ENCODE measurements at places on chromosomes 11 and 22.

GRCh38 chr22:49798486-49799151 lies 29.1 kb downstream of the BRD1 start:
- DNase-seq: no peak

DNA sequence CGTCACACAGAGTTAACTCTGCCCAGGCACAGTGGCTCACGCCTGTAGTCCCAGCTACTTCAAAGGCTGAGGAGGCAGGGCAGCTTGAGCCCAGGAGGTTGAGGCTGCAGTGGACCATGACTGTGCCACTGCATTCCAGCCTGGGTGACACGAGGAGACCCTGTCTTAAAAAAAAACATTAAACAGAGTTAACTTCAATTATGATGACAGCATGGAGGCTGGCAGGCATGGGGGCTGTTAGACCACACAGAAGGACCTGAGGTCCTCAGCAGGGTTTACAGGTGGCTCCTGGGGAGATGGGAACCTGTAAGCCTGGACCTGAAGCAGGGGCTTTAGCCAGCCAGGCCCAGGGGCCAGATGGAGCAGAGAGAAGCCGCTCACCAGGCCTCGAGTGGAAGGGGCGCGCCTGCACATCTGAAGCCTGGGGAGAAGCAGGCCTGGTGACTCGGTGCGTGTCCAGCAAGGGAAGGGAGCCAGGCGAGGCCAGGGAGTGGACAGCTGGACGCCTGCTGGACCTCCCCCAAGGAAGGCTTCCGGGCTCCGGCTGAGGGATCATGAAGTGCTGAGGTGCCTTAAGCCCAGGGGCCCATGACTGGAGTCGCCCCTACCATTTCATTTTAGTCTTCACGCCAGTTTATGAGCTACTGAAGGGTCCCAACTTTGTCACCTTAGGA lies 25.3 kb downstream of the RPUSD4 start:
- no peak for DNase-seq

DNA sequence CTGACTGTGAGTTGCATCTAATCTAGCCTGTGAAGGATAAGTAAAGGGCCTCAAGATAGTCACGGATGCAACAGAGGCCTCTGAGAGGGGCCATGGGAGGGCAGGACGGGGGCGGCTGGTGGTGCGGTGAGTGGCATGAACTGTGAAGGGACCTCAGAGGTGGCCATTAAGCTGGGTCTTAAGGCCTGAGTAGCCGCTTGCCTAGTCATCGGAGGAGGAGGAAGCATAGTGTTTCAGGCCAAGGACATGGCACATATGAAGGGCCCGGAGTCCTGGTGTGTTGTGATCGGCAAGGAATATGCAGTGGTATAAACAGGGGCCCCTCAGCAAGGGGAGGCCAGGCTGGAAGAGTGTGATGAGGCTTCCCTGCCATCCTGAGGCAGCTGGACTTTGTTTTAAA lies 51.8 kb downstream of the TRIOBP start:
- no peak for DNase-seq

DNA sequence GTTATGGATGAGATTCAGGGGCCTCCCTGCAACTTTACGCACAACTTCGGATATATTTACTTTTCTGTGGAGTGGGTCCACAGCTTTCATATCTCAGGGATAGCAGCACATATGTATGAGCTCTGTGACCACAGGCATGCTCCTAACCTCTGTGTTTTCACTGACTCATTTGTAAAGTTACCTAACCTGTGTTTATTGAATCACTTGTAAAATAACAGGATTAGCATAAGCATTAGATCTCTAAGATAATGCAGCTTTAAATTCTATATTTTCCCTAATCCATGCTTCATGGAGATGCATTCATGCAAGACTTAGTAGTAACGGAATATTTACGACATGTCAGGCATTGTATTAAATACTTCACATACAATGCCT lies 47.9 kb upstream of the DDI1 start:
- no peak for DNase-seq

DNA sequence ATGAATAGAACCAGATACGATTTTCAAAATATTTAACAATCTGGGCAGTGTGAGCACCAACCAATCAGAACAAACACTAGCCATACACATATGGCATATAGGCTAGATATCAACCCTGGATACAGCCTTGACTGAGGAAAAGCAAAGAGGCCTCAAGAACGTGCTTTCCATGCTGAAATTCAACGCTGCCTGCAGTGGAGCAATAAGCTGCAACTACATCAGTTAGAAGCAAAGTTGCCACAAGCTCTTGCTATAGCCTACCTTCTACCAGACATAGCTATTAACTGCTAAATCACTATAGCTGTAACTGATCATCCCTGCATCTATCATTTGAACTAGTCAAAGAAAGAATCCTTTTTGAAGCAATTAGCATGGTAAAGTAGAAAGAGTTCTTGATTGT lies 42.5 kb downstream of the DENND5A start:
- no peak for DNase-seq

GRCh38 chr11:120510406-120511115 lies 987 bp upstream of the GRIK4 start:
- no peak for DNase-seq

- DNase-seq: no peak
Measured at GRCh38 chr11:68402355-68403031, 58.1 kb upstream of the PPP6R3 start.

- DNase-seq: no peak
Measured at GRCh38 chr22:19066531-19067271, 55.5 kb downstream of the DGCR2 start.

GRCh38 chr22:20406686-20407408 lies 12.9 kb downstream of the ZNF74 start:
- no peak for DNase-seq

DNA sequence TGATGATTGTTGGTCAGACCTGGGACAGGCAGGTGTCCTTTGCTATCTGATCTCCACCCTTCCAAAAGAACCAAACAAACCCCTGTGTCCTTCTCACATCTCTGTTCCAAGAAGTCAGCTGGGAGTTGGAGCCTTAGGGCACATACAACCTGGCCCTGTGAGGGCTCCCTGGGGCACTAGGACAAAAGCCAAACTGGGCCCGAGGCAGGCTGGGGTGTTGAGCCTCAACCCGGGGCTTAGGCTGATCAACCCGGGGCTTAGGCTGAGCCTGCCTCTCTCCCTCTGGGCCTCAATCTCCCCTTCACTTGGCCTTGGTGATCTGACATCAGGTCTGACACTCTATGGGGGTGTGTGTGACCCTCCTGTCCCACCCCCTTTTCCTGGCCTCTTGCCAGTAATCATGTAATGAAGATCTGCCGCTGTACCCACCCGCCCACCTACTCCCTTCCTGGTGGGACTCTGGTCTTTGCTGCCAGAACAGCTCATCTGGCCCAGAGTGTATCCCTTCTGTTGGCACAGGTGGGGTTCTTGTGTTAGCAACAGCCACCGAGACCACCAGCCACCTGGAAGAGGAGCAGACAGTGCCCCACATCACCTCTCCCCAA lies 22.8 kb upstream of the UVRAG start:
- no peak for DNase-seq

- DNase-seq: no peak
Measured at GRCh38 chr11:123474994-123475393, 44.9 kb downstream of the GRAMD1B start.

- DNase-seq: peak; percentile 79
Measured at GRCh38 chr11:46889689-46890475, 28.5 kb downstream of the LRP4 start.

- DNase-seq: peak; percentile 55
Measured at GRCh38 chr11:67483831-67484665, 1.2 kb downstream of the AIP start.

DNA sequence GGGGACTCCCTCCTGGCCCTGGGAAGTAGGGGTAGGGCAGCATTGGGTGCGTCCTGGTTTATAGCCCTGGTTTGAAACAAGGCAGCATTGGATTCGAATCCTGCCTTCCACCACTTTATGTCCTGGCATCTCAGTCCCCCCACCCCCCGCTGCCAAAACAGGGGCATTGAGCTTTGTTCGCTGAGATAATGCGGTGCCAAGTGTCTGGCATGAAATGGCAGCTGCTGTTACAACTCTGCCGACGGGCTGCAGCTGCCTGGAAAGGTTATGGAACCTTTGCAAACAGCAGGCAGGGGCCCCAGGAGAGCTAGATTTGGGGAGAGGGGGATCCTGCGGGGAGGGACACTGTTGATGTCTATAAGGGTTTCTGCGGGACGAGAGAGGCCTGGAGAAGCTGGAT lies 1.9 kb downstream of the TST start:
- no peak for DNase-seq

GRCh38 chr11:96293598-96294021 lies 49.4 kb downstream of the MAML2 start:
- DNase-seq: no peak

DNA sequence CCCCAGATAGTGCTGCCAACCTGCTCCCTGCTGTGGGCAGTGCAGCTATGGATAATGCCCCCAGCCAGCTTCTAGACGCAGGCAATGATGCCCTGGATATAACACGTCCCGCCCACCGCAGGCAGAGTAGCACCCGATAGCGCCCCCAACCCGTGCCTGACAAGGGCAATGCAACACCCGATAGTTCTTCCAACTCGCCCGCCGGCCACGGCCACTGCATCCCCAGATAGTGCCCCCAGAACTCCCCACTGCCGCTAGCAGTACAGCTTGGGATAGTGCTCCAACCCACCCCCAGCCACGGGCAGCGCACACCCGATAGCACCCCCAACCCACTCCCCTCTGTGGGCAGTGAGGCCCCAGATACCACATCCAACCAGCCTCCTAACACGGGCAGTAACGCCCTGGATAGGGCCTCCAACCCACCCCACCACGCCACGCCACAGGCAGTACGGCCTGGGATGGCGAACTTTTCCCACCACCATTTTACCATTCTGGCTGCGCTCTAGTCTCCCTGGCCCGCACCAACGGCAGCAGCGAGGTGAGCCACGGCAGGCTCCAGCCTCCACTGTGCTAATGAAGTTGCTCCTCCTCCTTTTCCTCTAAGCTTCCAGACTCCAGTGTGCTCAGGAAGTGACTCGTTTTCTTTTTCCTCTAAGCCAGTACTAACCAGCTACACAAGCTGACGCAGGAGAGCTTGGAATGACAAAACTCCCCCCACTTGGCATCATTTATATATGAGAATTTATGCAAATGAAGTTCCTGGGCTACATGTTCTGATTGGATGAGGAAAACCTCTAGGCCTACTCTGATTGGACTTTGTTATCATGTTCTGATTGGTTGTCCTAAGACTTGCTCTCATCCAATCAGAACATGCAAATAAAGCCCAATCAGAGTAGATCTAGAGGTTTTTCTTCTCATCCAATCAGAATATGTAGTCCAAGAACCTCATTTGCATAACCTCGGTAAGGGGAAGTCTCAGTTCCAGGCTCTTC lies 3.0 kb upstream of the RFPL3 start:
- DNase-seq: no peak

DNA sequence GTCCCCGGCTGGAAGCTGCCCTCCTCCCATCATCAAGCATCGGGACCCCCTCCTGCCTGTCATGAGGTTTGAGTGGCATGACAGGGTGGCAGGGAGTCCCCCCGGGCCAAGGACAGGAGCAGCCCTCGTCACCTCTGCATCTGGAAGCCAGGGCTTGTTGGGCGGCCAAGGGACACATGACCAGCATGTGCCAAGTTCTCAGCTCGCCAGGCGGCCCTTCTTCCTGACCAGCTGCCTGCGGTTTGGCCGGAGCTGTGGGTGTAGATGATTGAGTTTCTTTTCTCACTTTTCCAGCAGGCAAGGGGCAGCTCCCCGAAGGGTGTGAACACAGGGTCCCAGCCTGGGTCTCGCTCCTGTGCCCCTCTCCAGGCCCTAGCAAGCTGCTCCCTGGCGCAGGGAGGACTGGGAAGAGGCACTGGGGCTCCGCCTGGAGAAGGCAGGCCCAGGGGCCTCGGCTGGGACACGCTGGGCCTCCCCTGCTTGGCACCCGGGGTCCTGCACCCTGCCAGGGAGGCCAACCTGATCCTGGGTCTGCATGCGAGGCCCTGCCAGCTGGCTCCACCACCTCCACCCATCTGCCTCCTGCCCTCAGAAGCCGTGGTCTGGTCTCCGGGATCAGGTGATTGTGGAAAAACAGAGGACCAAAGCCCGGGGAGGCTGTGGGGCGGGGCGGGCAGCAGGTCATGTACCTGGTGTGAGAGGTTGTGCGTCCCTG lies 13.4 kb downstream of the ARHGAP8 start:
- no peak for DNase-seq

GRCh38 chr11:44427432-44427831 lies 117.5 kb upstream of the ALX4 start:
- peak; percentile 26 for DNase-seq

- no peak for DNase-seq
Measured at GRCh38 chr22:47386812-47387510, 624.5 kb downstream of the TBC1D22A start.

GRCh38 chr22:33186816-33187215 lies 128.6 kb upstream of the SYN3 start:
- DNase-seq: no peak

GRCh38 chr11:72781063-72781312 lies 12.9 kb downstream of the STARD10 start:
- DNase-seq: no peak

- DNase-seq: no peak
Measured at GRCh38 chr22:47797342-47797945, 1035.0 kb downstream of the TBC1D22A start.

GRCh38 chr11:109706945-109707344 lies 285.0 kb downstream of the C11orf87 start:
- no peak for DNase-seq

DNA sequence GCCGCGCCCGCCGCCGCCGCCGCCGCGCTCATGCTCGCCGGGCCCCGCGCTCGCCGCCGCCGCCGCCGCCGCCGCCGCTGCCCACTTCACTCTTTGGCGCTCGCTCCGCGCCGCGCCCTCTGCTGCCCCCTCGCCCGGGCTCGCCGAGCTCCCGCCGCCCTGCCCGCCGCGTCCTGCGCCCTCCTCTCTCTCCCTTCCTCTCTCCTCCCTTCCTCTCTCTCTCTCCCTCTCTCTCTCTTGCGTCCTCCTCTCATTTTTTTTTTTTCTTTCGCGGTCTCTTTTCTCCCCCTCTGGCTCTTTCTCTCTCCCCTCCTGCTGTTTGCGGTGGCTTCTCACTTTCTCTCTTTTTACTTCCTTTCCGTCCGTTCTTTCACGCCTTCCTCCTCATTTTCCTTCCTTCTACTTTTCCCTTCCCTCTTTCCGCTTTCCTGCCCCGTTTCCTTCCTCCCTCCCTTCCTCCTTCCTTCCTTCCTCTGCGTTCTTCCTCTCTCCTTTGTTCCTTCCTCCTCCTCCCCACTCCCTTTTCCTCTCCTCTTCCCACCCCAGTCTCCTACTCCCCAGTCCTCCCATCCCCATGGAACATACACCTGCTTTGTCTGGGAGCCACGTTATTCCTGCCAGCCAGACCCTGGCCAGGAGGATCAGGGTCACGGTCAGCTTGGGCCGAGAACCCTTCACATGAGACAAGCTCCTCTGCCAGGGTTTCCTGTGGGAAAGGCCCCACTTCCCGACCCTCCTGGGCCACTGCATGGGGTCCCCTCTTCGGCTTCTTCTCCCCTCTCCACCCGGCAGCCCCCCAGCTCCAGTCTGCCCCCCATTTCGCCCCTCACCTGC lies 19.3 kb upstream of the SHISAL1 start:
- peak; percentile 22 for DNase-seq

DNA sequence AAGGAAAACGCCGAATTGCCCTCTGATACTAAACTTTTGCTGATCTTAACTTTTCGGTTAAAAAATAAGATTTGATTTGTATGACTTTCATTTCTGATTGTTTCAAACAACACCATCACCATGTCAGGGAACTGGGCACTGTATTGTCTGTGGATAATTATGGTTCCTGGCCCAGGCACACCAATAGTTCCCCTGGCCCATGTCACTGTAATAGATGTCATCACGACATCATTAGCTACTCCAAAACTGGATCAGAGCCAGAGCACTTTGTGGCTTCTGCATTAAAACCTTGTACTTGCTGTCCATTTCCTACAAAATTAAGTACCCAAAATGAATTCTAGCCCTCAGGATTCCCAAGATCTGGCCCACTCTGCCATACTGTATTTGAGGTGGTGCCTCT lies 119.5 kb upstream of the NARS2 start:
- DNase-seq: no peak

GRCh38 chr11:13208921-13209320 lies 68.7 kb upstream of the BMAL1 start:
- no peak for DNase-seq

Data from stimulated activated naive CD8-positive, alpha-beta T cell treated with anti-CD3 and anti-CD28 coated beads, Interleukin-15, Interleukin-2, amounts not matched to agents 100 U/mL and 50 U/mL, for 24 hours (primary cell).